ENCODE measurements at places on chromosomes 4 and X.

DNA sequence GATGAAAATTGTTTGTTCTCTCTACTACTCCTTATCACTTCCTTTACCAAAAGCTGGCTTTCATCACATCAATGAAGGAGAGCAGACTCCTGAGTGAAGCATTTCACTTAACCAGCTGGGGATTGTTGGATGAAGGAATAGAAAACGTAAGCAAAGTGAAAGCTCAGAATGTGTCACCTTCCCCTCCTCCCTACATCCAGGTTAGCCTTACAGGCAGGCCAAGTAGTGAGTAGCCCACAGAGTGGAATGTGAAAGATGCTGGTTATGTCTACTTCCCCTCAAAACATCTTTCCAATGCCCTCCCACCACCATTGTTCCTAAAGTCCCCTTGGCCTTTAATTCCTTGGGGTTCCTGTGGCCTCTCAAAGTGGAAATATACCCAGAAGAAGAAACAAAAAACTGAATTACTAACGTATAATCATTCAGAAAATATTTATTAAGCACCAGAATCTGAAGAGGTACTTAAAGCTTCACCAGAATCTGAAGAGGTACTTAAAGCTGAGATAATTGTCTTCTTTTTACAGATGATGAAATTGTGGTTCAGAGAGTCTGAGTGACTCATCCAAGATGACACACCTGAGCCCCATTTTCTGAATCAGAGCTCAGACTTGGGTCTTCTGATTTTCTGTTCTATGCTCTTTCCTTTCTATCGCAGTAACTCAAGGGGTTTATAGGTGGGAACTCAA, 6.5 kb downstream of the P2RY4 start:
- no peak for DNase-seq

DNA sequence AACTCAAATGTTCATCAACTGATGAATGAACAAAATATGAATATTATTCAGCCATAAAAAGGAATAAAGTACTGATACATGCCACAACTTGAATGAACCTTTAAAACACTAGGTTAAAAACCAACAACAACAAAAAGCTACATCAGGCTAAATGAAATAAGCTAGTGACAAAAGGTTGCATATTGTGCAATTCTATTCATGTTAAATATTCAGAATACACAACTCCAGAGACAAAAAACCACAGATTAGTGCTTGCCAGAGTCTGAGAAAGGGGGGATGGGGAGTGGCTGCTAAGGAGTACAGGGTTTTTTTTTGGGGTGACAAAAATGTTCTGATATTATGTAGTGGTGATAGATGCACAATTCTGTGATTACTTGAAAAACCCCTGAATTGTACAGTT, 58.5 kb downstream of the HAUS3 start:
- DNase-seq = no peak

- no peak for DNase-seq
Measured at GRCh38 chrX:123685232-123685631, 47.6 kb downstream of the THOC2 start.

GRCh38 chr4:125547836-125548235, 233.1 kb downstream of the FAT4 start:
- no peak for DNase-seq

DNA sequence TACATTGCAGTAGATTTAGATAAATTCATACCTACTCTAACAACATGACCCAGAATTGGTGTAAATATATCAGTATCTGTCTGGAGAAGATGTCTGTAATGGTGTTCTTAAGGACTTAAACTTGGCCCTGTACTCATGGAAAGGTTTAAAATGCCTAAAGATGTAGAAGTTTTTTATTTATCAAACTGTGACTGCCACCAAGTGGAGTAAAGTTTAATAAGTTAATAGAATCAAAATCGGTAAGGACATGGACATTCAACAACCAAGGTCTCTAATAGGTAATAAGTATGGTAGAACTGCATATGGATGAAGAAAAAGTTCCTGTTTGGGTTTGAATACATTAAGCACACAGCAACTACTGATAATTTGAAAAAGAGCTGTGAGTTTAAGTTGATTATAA, 474.0 kb upstream of the NDST3 start:
- no peak for DNase-seq

GRCh38 chr4:118237531-118237930, 115.3 kb downstream of the PRSS12 start:
- DNase-seq = no peak

DNA sequence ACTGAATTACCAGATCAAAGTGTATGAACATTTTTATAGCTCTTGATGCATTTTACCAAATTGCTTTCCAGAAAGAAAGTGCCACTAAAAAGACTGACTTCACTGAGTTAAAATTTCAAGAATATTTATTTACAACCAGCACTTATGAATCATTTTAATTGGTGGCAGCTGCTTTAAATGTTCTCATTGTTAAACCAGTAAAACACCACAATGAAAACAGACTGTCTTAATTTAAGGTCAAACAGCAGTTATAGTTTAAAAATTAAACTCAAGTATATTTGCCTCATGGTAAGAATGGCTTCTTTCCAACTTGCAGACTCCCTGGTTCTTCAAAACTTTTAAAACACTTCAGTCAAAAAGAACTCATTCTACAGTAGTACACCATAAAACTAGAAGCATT, 36.9 kb downstream of the AMMECR1 start:
- DNase-seq = no peak

GRCh38 chr4:44150091-44150576, 298.5 kb downstream of the KCTD8 start:
- no peak for DNase-seq

DNA sequence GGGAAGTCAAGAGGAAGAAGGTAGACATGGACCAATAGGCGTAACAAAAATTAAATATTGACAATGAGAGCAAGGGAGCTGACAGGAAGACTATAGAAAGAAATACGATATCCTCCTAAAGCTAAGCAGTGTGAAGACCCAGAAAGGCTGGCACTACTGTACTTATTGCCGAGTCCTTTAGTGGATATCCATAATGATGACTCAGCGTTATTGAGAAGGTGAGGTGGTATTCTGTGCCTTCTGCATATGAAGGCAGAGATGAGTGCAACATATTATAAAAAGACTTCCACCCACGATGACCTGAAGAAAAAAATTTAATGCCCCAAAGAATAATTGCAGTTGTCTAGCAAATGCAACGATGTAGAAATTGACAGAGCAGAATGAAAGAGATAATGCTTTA, 13.0 kb upstream of the MCF2 start:
- no peak for DNase-seq

- no peak for DNase-seq
Measured at GRCh38 chr4:186666252-186666651, 57.4 kb downstream of the FAT1 start.

- DNase-seq = peak; percentile 16
Measured at GRCh38 chr4:336099-336892, 1.3 kb upstream of the ZNF141 start.

- no peak for DNase-seq
Measured at GRCh38 chr4:64824591-64824990, 415.3 kb upstream of the TECRL start.

DNA sequence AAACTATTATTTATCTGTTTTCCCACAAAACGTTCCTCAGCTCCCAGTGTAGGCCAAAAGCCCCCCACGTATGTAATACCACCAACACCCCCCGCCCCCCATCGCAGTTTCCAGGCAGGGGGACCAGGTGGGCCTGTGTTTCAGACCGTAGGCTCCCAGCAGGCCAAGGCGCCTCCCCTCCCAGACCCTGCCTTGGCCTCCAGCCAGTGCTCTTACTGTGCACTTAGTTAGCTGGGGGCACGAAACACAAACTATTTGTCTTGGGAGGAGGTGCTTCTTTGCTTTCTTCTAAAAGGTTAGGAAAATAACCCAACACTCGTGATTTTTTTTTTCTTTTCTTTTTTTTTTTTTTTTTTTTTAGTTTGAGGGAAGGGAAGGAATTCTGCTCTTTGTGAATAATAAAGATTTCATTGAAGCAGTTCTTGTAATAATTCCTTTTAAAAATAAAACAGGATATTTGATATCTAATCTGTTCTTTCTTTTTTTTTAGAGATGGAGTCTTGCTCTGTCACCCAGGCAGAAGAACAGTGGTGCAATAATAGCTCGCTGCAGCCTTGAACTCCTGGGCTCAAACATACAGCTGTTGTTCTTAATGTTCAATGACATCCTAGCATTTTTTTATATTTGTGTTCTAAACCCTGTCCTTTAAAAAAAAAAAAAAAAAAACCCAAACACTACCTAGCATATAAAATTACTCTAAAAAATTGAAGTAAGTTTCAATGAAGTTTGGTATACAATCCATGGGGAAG, 83.0 kb upstream of the CLDN34 start:
- no peak for DNase-seq

- DNase-seq = no peak
Measured at GRCh38 chrX:150035531-150035930, 97.2 kb upstream of the EOLA2 start.

- DNase-seq = peak; percentile 16
Measured at GRCh38 chr4:102318105-102318504, 27.2 kb downstream of the SLC39A8 start.

- no peak for DNase-seq
Measured at GRCh38 chr4:5034206-5034605, 14.9 kb upstream of the CYTL1 start.

GRCh38 chrX:22526339-22526738, 253.6 kb downstream of the CBLL2 start:
- DNase-seq = no peak

GRCh38 chrX:115616943-115617563, 56.1 kb downstream of the PLS3 start:
- DNase-seq = no peak

- DNase-seq = peak; percentile 10
Measured at GRCh38 chr4:169103966-169104412, 93.9 kb upstream of the CBR4 start.

GRCh38 chrX:40434947-40435346, 145.8 kb upstream of the ATP6AP2 start:
- DNase-seq = no peak

- DNase-seq = peak; percentile 21
Measured at GRCh38 chrX:107025545-107025944, 25.5 kb upstream of the MORC4 start.

- no peak for DNase-seq
Measured at GRCh38 chrX:40013266-40014195, 84.2 kb downstream of the BCOR start.

DNA sequence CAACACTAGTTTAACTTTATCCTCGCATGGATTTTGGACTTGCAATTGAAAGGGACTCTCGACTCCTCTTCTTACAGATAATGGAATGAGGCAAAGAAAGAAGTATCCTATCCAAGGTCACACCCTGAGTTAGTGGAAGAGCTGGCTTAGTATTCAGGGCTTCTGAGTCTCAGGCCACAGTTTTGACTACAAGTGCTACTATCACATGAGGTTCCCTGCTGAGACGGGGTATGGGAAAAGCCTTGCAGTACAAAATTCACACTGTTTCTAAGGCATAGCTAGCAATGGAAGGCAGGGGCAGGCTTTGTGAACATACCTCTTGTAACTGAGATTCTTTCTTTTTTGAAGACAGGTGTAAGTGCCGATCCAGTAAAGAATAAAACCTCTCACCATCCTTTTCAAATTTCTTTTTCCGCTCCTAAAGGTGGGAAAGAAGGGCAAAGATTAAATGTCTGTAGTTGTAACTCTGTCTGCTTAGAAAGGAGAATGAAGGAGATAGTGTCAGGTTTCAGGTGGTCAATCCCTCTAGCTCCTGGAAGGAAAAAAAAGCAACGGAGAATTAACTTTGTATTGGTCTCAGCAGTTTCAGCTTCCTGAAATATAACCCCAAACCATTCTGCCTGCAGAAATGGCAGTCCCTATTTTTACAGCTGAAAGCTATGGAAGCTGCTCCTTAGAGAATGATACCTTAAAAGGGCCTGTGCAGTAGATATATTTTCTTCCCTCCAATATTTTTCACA, 199.0 kb downstream of the OPHN1 start:
- no peak for DNase-seq

- no peak for DNase-seq
Measured at GRCh38 chrX:1507511-1508463, 29.2 kb downstream of the P2RY8 start.

- no peak for DNase-seq
Measured at GRCh38 chrX:53262918-53263394, 18.4 kb downstream of the IQSEC2 start.

- DNase-seq = no peak
Measured at GRCh38 chrX:129360175-129360574, 163.1 kb downstream of the SMARCA1 start.

GRCh38 chr4:122602277-122603142, 18.4 kb downstream of the IL21 start:
- DNase-seq = no peak

GRCh38 chrX:1451661-1452515, 821 bp downstream of the ASMTL start:
- DNase-seq = no peak

GRCh38 chrX:96436105-96436504, 248.5 kb upstream of the DIAPH2 start:
- DNase-seq = no peak

- DNase-seq = no peak
Measured at GRCh38 chrX:7109838-7110793, 37.4 kb upstream of the STS start.

- DNase-seq = peak; percentile 38
Measured at GRCh38 chr4:152500800-152501434, 35.0 kb downstream of the FBXW7 start.

DNA sequence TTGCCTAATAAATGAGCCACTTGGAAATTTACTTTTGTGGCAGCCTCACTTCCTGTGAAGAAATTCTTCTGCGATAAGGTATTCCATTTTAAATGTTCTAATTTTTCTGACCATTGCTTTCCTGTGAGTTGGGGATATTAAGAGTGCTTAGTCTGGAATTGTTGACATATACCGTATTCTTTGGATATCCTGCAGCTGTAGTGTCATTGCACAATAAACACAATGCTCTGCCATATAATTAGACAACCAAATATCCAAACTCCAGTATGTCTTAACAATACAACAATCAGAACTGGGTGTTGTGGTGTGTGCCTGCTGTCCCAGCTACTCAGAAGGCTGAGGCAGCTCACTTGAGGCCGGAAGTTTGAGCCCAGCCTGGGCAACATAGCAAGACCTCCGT, 99.4 kb downstream of the LUZP4 start:
- DNase-seq = no peak

GRCh38 chr4:171279131-171279530, 534.1 kb upstream of the GALNTL6 start:
- DNase-seq = no peak

DNA sequence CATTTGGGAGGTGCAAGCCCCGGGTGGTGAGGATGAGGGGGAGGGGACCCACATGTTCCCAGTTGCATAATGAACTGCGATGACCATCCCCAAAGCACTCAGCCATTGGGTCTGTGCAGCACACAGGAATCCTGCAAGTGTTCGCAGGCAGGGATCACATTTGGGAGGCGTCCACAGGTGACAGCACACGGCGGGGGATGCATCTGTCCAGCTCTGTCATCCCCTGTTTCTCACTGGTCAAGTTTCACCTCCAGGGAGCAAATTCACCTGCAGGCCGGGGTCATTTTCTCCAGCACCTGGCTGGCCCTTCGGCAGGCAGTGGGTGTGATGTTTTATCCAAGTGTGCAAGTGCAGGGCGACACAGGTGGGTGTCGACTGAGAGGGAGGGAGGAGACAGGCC, 33.3 kb upstream of the SORCS2 start:
- no peak for DNase-seq

Measured in cerebellum (tissue), 4 donors.